ENCODE measurements at places on chromosomes 6 and 20.

- DNase-seq = no peak
Observed at GRCh38 chr20:17395729-17396128, 135.4 kb downstream of the BFSP1 start.

- DNase-seq = no peak
Observed at GRCh38 chr6:45736134-45736533, 279.5 kb downstream of the CLIC5 start.

GRCh38 chr6:27672113-27672799, 199.4 kb upstream of the ZNF184 start:
- DNase-seq = peak; percentile 83

- peak; percentile 25 for DNase-seq
Observed at GRCh38 chr6:11140056-11140455, 28.5 kb upstream of the ERVFRD-1 start.

All from HFFc6 (cell line).